CD4-positive, alpha-beta memory T cell (primary cell): ENCODE measurements at places on chromosomes 2 and 18.

- DNase-seq: no peak
Observed at GRCh38 chr2:213046431-213046830, 105.0 kb downstream of the IKZF2 start.

DNA sequence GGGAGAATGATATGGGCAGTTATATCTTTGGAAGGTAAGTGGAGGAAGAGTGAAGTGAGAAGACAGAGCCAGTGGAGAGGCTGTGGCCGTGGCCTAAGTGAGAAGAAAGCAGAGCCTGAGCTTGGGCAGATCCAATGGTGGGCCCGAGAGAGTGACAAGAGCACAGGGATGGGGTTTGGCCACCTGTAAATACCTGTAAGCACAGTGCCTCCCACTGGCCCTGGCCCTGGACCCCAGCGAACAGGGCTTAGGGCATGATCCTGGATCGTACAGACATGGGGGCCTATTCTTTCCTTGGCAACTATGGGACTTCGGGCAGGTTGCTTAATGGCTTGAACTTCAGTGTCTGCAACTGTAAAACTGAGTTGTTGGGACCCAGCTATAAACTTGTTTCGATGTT is 44.1 kb downstream of the MTCL1 start:
- DNase-seq: no peak

DNA sequence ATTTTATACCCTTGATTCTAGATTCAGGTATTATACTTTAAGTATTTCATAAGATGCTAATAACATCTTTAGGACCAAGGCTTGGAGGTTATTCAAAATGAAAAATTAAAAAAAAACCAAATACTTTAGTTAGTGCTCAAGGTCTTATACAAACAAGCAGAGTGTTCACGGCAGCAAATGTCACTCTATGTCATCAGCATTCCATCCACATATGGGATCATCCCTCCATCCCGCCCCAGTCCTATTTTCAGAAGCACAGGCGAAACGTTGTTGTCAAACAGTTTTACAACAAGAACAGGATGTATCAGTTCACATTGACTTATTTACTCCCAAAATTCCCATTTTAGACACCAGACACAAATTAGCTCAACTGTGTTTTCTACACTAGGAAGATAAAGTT is 83.7 kb downstream of the DSEL start:
- no peak for DNase-seq

DNA sequence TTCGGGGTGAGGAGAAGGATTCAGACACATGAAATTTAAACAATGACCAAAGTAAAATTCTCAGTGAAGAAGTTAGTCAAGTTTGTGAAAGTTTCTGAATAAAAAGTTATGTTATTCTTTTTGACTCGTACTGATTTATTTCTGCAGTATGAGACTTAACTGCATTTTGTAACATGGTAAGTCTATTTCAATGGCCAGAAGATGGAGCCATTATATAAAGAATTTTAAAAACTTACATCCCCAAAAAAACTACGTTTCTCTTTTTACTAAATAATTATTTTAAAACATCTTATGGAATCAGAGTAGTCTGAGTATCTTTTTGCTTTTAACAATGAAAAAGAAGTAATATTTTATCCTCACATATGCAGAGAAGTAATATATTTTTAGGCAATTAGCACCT is 51.4 kb upstream of the SCN1A start:
- DNase-seq: no peak

DNA sequence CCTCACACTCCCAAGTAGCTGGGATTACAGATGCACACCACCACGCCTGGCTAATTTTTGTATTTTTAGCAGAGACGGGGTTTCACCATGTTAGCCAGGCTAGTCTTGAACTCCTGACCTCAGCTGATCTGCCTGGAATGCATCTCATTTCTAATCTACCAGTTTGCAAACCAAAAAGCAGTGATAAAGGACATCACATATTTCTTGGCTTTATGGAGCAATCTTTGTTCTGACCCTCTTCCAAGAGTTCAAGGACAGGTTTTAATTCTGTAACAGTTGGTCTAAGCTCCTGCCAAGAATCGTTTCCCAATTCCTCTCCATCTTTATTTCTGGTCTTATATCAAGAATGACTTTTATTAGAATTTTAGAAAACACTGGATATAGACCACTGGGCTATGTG is 67.7 kb downstream of the SLC40A1 start:
- DNase-seq: no peak

DNA sequence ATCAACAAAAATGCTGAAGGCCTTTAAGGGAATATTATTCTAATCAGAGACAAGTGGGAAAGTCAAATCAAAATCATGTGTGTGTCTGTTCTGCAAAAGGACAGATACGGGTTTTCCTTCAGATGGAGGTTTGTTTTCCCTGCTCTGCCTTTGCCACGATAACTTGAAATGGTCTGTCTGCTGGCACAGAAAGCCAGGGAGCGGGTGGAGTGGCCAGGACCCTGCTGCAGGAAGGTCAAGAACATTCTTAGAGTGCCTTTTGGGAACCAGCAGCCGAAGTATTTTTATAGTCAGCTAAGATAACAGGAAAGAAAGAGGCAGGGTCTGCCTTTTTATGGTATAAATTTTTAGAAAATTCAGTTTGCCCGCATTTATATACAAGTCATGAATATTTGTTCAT is 234.2 kb downstream of the LTBP1 start:
- no peak for DNase-seq
